ENCODE measurements at places on chromosomes 2 and 18. TPM values are rescaled to one million over a fixed set of nuclear protein-coding genes. Genes with fewer than 3 reads are reported as not detected.

DCC gene
- total RNA-seq, result 0.24 TPM

LOXHD1 gene
- not detected for total RNA-seq

APOB gene
- not detected for total RNA-seq

SPDYA gene
- total RNA-seq, result not detected

AQP12B gene
- total RNA-seq, result not detected

ADCYAP1 gene
- not detected for total RNA-seq

RFX8 gene
- not detected for total RNA-seq

CRYGD gene
- not detected for total RNA-seq

MAP3K19 gene
- total RNA-seq, result not detected

PARD3B gene
- 3.7 TPM for total RNA-seq

TYMS gene
- 47.8 TPM for total RNA-seq

TMEM198 gene
- 1.4 TPM for total RNA-seq

ERMN gene
- not detected for total RNA-seq

CHRND gene
- not detected for total RNA-seq

ERBB4 gene
- 0.79 TPM for total RNA-seq

CAPN13 gene
- not detected for total RNA-seq
